Occipital lobe (tissue), 3 donors: ENCODE measurements at places on chromosomes 11 and 22.

- DNase-seq: no peak
Measured at GRCh38 chr11:119681361-119681910, 47.6 kb downstream of the NECTIN1 start.

DNA sequence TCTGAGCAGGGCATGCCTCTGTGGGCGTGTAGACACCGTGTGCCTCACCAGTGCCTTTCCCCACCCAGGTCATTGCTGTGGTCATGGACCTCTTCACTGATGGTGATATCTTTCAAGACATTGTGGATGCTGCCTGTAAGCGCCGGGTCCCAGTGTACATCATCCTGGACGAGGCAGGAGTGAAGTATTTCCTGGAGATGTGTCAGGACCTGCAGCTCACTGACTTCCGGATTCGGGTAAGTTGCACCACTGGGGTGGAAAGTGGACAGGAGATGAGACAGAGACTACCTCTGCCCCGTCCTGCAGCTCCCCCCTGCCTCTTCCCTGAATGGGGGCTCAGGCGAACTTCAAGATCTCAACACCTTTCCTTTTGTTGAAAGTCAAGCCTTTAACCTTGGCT lies 24.3 kb downstream of the FAM83F start:
- no peak for DNase-seq

DNA sequence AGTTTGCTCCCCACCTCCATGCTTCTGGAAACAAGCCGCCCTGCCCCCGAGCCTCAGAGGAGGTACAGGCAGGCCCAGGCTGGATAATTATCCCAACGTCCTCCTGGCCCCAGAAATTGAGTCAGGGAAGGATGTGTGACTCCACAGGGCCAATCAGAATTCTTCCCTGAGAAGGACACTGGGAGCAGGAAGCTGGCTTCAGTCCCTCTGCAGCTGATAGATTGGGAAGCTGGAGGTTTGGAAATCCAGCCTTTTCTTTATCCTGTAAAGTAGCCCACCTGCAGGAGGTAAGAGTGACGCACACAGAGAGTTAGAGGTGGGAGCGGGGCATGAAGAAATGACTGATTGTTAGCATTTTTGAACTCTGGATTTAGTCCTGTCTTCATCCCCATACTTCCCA lies 97.5 kb upstream of the CD82 start:
- no peak for DNase-seq

DNA sequence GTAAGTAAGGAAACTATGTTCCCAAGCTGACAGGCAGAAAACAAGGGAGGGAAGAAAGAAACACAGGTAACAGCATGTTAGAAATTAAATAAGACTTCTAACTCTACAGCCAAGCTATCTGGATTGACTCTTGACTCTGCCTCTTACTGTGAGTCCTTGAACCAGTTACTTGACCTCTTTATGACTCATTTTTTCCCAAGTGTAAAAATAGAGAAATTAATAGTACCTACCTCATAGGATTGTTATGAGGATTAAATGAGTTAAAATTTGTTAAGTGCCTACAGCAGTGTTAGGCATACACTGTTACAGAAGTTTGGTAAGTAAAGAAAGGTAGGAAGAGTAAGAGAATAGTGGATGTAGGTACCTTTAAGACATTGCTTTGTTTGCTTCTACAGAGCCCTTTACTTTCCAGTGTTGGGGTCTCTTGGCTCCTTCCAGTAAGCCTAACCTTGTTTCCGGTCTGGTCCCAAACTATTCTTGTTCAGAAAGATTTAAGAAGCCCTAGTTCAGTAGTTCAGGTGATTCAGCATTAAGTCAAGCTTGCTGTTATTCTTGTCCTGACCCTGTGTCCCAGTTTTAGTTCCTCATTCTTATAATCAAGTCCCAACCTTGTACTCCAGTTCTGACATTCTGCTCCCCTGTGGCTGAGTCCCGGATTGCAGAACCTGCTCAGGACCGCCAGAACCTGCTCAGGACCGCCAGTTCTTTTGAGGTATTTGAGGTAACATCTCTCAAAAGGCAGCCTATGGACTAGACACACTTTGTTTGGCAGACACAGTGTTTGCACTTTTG lies 963.4 kb upstream of the CCDC90B start:
- DNase-seq: no peak

GRCh38 chr11:46480166-46480726 lies 88.7 kb upstream of the CHRM4 start:
- no peak for DNase-seq

DNA sequence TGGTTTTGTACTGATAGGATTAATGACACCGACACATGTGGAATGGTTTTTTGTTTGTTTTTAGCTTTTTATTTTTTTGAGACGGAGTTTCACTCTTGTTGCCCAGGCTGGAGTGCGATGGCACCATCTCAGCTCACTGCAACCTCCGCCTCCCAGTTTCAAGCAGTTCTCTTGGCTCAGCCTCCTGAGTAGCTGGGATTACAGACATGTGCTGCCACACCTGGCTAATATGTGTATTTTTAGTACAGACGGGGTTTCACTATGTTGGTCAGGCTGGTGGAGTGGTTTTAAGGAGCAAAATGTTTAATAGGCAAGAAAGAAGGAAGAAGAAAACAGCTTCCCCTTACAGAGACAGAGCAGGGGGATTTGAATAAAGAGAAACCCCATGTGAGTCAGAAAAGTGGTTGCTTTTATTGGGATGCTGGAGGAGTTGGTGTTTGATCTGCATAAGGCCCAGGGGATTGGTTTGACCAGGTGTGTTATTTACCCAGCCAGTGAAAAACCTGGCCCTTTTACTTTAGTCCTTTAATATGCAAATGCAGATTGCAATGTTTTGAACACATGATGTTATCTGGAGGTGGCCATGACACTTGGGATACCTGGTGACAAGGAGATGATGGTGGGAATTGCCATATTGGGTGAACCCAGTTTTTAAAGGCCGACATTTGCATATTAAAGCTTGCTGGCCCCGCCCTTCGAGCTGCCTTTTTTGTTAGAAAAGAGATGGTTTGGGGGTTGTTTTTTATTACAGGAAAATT lies 24.3 kb downstream of the SUSD2 start:
- no peak for DNase-seq
